ENCODE measurements at places on chromosomes 4 and X.
A peak's percentile ranks its signal among the peaks of the same experiment; 100 is the strongest.

DNA sequence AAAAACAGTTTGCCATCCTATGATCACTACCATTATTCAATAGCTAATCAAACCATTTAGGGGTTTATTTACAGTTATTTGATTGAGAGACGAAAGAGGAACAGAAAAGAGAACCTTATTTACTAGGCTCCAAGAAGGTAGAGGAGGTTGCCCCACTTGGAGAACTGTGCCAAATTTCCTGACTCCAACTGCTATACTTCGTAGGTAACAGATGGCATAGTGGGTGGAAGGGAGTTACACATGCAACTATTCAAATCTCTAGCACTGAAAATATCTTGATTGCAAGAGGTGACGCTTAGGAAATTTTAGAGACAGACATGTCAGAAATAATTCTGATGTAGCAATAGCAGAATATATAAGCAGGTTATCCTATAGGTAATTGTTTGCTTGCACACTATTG, 38.0 kb upstream of the TMPRSS11F start:
- no peak for DNase-seq

GRCh38 chr4:170529748-170530722, 440.3 kb upstream of the AADAT start:
- no peak for DNase-seq

GRCh38 chrX:19343535-19344408, at the start of gene PDHA1:
Gene PDHA1, plus strand, starts transcription at chrX:19343927. Its CDS starts 111 bp downstream, at chrX:19344038.
- peak; percentile 68 for DNase-seq

DNA sequence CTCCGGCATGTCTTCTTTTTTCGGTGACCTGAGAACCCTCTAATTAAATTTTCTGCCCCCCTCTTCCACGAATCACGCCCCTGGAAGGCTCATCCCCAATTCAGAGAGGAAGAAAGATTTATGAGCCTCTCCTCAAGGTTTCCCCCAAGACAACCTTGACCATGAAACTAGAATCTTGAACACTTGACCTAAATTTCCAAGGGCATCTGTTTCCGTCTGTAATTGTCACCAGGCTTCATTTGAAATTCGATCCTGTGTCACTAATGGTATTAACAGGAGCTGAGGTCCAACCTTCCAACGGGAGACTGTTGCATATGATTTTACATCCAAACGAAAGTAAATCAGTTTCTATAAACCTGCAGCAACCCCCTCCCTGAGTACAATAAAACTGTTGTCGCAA, 139.9 kb upstream of the ZIC3 start:
- DNase-seq, result no peak

GRCh38 chr4:74613266-74613665, 168.3 kb downstream of the AREG start:
- DNase-seq, result no peak

DNA sequence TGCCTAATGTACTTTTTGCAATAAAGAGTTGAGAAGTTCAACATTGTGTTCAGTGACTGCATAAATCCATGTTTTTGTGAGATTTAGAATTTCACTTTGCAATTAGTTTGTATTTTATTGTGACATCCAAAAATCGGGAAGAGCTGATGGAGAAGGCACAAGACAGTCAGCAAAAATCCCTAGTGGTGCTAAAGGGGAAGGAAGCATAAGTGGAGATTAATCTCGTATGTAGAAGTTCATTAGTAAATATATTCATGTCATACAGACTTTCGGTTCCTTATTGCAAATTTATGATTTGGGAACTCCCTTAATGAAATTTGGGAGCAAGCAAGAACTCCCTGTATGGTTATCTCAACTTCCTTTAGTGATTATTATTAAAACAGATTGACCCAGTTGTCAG, 57.8 kb upstream of the SLC39A8 start:
- no peak for DNase-seq

- DNase-seq, result no peak
Measured at GRCh38 chr4:154025110-154025509, 236.2 kb upstream of the SFRP2 start.

- DNase-seq, result no peak
Measured at GRCh38 chr4:185742766-185743165, 69.2 kb downstream of the SORBS2 start.

- DNase-seq, result no peak
Measured at GRCh38 chr4:111499291-111499690, 646.0 kb upstream of the FAM241A start.

- DNase-seq, result no peak
Measured at GRCh38 chr4:48664938-48665337, 115.1 kb downstream of the FRYL start.

DNA sequence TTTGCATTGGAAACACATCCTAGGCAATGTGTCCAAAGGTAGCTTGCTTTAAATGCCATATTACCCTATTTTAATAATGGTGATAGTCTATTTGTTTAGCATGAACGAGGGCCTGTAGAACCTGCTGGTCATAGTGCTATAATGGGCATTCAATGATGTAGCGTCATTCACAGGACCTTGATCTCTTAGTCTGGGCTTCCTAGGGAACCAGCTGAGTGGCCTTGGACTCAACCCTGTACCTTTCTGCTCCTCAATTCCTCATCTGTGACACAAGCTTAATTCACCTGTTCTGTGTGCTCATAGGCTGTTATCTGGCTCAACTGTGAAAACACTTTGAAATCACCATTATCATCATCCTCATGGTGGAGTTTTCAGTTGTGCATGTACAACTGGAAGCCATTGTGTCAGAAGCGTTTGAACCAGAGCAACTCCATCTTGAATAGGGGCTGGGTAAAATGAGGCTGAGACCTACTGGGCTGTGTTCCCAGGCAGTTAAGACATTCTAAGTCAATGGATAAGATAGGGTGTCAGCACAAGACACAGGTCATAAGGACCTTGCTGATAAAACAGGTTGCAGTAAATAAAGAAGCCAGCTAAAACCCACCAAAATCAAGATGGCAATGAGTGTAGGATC, 346.8 kb upstream of the KLF3 start:
- DNase-seq, result no peak

- DNase-seq, result peak; percentile 34
Measured at GRCh38 chr4:242121-242848, 63.0 kb downstream of the ZNF732 start.

GRCh38 chrX:48045410-48046311, 25.8 kb downstream of the ZNF630 start:
- no peak for DNase-seq

DNA sequence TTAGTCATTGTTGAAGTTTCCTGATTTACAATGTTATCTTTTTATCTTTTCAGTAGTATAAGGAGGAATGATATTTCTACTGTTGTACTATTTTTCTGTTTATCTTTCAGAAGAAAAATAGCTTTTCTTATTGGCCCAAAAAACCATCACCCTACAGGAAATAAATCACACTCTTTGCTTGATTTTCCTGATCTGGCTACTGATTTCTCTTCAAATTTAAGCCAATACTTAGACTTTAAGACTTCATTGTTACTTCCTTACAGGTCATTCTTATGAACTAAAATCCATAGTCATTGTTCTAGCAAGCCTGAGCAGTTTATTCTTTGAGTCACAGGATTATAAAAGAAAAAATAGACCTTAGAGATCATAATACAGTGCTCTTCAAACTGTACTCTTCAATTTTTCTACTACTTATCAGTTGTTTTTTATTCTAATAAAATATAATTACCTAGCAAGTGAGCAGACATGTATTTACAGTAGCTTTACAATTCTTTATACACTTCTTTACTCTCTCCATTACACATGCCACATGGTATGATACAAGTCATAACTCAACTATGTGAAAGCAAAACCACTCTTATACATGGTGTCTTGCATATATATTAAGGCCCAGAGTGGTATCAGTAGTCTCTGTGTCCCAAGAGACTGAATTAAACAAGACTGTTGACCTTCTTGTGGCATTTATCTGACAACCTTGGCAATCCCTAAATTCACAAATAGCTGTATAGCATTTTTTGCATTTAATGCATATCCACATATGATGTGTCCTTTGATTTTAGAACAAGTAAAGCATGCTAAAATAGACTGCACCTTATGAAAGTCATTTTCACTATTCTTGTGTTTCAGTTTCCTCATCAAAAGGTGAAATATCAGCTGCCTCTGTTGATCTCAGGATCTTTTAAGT, 47.9 kb downstream of the TET2 start:
- DNase-seq, result peak; percentile 55

- DNase-seq, result no peak
Measured at GRCh38 chr4:186264660-186265059, 1.3 kb upstream of the F11 start.

GRCh38 chr4:2368746-2369437, 49.6 kb downstream of the ZFYVE28 start:
- no peak for DNase-seq

DNA sequence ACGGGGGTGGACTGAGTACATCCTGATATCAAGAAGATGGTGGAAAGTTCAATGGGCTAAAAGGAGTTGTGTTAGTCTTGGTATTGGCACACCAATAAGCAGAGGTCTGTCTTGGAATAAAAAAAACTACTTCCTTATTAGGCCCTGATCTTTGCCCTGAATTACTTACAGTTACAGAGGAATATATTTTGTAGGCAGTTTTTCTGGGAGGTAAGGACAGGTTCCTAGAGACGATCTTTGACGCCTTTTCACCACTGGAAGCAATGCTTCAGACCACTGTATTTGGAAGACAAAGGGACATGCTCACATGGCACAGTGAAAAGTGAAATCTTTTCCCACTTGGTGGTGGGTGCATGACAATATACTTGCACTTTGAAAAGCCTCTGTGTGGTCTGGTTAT, 618 bp upstream of the XK start:
- no peak for DNase-seq

DNA sequence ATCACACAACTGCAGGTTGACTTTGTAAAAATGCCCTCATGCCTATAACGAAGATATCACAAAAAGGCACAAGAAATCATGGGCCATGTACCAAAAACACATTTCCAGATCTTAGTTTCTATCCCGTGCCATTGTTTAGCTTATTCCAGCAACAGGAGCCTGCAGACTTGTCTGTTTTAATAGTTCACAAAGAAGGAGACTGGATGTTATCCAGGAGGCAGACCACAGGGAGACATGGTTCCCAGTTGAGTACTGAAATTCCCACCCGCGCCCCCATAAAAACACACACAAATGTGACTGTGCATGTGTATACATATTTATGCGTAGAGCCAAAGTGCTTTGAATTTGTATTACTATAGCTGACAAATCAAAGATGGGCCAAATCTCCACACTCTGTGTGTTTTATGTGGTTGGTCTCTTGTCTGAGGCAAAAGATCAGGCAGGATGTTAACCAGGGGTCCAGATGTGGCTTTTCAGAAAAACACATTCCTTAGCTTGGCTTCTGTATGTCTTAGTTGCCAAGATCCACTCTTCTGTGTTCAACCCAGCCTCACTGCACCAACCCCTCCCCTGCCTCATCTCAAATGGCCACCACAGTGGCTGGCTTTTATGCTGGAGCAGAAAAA, 469.2 kb upstream of the DIPK2B start:
- DNase-seq, result no peak

DNA sequence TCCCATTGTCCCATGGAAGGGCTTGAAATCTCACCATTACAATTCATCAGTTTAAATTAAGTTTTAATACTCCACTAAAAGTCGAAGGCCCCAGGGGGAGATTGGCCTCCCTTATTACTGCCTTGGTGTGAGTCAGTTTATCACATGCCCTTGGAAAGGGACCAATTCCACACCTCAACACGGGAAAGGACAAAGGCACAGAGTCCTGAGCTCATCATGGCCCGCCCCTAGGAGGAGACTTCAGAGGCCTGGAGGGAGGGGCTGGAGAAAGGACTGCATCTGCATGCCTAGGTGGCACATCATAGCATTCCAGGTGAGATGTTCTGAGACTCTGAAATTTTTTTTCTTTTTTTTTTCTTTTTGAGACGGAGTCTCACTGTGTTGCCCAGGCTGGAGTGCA, 2.8 kb upstream of the SEL1L3 start:
- DNase-seq, result no peak

DNA sequence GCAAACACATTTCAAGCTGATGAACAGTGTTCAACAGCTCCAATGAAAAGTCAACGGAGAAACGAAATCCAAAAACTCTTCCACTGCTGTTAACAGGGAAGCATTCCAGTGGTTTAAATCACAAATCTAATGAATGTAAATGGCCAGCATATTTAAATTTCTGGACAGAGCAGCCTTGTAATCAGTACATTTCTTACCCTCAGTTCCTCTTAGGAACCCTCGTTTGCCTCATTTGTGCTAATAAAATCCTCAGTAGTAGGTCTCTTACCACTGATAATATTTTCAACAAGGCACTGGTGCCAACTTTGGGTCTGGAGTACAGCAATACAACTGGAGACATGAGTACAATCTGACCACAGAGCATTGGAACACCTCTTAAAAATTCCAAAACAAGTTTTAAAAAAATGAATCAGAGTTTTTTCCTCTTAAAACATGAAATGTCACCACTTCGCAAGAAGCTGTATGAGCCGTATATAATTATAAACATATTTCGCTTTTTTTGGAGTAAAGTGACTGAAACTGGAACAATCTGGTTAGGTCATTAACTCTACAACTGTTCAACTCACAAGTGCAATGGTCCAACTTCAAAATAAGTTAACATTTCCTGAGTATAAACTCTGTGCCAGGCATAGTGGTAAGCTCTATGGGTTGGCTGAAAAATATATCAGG, 211.2 kb downstream of the CPEB2 start:
- no peak for DNase-seq

- no peak for DNase-seq
Measured at GRCh38 chrX:50827996-50828395, 14.0 kb upstream of the SHROOM4 start.

DNA sequence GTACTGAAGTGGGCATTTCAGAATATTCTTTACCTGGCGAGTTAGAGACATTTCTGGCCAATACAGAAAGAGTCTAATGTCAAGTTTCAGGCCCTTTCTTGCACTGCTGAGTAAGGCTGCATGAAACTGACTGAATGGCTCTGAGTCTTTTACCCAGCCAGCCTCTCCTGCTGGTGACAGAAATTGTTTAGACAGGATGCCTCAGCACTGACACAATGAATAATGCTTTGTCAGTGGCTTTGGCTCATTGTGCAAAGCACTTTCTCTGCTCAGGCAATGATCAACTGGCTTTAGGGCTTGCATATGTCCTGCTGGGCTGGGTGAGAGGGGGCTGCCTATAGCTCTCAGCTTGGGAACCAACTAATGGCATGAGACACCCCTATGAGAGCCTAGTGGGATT, 45.5 kb downstream of the CLNK start:
- no peak for DNase-seq
